CD4-positive, alpha-beta T cell treated with Interleukin-1 beta for 1 hour (primary cell): ENCODE measurements at places on chromosomes 4 and X.

GRCh38 chr4:3516061-3516835 lies 16.0 kb downstream of the LRPAP1 start:
- DNase-seq, result no peak

DNA sequence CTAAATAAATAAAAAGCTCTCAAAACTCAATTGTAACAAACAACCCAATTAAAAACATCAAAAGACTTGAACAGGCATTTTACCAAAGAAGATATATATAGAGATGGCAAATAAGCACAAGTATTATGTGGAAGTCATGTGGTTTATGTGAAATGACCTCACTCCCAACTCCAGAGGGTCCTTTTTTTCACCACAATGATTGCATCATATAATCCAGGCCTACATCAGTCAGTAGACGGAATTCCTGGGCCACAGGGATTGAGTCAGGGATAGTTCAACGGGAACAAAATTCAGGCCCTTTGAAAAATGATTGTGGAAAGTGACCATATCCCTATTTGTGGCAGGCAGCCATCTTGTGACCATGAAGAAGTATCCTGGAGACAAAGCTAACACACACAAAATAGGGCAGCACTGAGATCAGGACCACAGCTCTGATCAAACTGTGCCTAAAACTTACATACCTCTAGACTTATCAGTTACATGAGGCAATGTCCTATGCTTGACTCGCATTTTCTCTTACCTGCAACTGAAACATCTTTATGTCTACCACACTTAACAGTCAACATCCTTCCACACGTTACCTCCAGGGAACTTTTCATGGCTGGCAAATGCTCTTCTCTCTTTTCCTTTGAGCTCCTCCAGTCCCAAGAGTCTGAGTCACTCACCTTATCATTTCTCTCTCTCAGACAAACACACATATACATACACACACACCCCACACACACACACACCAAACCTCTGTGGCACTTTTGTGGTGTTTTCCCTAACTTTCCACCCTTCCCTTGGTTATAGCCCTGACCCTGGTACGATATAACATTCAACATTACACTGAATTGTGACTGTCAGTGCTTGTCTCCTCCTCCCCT lies 113.5 kb downstream of the PHF8 start:
- DNase-seq, result no peak

DNA sequence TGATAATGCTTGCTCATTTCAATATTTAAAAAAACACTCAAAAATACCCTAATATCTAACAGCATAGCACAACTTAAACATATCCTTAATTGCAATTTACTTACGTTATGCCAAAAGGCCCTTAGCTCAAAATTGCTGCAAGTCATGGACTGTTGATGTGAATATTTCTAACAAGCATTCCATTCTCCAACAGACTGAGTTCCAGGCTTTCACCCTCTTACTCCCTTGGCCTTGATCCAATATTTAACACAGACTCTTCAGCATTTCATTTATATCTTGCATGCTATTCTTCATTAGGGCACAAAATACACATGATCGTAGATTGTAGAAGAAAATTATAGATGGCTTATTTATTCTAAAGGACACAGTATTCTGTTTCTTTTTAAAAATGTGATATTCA lies 96.5 kb downstream of the RNF150 start:
- DNase-seq, result no peak

DNA sequence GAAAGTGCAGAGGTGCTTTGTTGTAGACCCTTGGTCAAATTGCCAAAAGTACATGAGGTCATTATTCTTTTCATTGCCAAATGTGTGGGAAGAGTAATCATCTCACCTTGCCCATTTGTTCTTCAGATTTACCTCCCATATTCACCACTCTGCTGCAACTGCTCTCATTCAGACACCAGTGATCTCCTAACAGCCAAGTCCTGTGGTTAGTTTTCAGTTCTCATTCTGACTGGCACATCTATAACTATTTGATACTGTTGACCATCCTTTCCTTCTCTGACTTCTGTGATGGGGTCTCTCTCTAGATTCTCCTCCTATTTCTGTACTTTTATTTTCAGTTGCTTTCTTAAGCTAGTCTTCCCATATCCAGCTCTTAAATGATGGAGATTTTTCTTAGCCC lies 39.8 kb downstream of the GRIA3 start:
- DNase-seq, result no peak

DNA sequence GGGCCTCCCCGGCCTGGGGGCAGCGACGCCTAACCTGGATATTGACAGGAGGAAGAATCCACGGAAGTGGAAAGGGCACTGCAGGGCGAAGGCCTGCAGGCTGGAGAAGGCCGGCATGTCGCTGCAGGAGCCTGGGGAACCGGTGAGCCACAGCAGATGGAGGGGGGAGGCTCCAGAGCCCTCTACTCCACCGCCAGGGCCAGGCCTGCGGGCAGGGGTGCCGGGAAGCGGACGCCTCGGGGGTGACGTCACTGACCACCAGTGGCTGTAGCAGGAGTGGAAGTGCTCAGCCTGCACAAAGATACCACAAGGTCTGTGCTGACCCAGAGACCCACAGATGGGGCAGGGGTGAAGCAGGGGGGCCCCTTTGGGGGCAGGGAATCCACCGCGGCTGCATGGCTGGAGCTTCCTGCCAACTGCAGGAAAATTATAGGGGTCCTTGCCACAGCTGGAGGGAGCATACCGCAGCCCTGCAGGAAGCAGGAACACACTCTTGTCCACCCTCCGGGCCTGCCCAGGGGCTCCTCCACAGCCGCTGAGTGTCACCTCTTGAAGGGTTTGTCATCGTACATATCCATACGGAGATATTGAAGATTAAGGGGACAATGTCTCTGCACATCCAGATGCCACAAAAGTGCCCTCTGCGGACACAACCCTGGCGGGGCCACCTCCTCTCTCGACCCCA lies 7.6 kb upstream of the HTRA3 start:
- peak; percentile 24 for DNase-seq
